ENCODE measurements at places on chromosomes 13 and 19.

DNA sequence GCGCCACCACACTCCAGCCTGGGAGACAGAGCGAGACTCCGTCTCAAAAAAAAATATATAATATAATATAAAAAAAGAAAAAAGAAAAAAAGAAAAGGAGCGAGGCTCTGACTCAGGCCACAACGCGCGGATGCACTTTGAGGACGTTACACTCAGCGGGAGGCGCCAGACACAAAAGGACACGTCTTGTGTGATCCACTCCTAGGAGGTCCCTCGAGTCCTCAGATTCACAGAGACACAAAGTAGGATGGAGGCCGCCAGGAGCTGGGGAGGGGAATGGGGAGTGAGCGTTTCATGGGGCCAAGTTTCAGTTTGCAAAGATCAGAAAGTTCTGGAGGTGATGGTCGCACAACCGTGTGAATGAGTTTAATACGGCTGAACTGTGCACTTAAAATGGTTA, 8.5 kb upstream of the ABHD17A start:
- DNase-seq, result no peak

DNA sequence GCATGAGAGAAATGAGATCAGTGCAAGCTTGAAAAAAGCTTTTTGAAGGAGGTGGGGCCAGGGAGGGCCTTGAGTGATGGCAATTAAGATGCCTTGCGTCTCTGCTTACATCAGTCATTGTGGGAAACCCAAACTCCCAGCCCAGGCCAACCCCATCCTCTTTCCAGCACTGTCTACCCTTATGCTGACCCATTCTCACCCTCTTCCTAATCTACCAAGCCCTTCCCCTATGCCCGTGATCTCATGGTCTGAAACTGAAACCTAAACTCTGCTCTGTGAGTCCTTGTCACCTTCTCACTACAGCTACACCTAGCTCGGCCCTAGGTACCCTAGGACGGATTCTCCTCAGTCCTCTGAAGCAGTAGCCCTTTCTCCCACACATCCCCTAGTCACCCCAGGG, 36.0 kb upstream of the SERP2 start:
- no peak for DNase-seq

GRCh38 chr19:6023085-6023682, 45.2 kb upstream of the RANBP3 start:
- DNase-seq, result no peak

GRCh38 chr13:29435125-29435911, 160.2 kb downstream of the SLC7A1 start:
- DNase-seq, result peak; percentile 66

DNA sequence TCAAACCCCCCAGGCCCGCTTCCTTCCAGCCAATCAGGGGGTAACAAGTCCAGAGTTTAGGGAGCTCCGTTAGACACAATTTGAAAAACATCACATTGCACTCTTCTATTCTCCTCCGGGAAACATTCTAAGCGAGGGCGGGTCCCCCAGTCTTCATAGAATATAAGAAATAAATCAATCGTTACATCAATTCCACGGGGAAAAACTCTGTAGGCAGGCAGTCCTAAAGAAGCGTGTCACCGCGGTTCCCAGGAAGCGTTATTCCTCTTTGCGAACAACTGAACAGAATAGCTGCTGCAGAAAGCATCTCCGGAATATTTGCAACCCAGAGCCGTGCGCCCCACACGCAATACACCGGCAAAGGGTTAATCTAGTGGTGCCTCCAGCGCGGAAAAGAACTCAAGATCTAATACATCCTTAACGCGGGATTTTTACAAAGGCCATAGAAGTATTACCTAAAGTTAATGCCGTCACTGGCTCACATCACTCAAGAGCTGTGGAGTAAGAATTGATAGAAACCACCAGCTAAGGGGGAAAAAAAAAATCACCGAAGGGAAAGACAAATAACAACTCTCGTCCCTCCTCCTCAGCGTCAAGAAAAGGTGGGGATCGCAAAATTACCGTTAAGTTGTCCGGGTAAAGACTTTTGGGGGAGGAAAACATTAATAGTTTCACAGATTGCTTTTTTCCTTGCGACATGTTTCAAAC, 65.1 kb downstream of the KCNRG start:
- no peak for DNase-seq

DNA sequence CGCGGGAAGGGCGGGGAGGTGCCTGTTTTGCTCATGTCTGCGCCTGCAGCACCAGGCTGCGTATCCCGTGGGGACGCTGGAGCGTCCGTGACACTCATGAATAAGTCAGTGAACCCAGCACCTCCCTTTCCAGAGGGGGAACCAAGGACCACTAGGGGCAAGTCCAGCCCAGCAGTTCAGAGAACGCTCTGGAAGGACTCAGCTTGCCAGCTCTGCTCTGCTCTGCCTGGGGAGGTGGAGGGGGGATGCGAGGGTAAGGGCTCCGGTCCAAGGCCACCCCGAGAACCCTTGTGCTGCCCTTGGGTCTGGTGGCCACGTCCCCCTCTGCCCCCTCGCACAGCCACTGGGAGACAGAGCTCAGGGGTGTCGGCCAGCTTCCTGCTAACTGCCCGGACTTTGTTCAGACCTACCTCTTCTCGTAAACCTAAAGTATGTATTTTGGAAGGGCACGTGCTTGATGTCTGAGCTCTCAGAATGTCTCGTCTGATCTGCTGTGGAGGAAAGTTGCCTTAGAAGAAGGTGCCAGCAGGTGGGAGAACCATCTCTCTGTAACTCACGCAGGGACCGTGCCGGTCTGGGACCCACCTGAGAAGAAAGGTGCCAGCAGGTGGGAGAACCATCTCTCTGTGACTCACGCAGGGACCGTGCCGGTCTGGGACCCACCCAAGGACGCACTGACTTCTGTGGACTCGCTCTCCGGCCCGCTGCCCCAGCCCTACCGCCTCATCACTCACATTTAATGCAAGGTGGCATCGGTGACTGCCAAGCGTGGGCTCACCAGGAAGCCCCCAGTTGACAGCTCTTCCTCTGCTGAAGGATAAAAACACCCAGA, 34.1 kb downstream of the TMEM255B start:
- no peak for DNase-seq

GRCh38 chr19:46202426-46202825, 27.1 kb upstream of the IGFL1 start:
- no peak for DNase-seq
